Activated CD4-positive, alpha-beta T cell treated with anti-CD3 and anti-CD28 coated beads, Interleukin-2, amount 50 U/mL, for 4 hours (primary cell): ENCODE measurements at places on chromosomes 3 and 15.

DNA sequence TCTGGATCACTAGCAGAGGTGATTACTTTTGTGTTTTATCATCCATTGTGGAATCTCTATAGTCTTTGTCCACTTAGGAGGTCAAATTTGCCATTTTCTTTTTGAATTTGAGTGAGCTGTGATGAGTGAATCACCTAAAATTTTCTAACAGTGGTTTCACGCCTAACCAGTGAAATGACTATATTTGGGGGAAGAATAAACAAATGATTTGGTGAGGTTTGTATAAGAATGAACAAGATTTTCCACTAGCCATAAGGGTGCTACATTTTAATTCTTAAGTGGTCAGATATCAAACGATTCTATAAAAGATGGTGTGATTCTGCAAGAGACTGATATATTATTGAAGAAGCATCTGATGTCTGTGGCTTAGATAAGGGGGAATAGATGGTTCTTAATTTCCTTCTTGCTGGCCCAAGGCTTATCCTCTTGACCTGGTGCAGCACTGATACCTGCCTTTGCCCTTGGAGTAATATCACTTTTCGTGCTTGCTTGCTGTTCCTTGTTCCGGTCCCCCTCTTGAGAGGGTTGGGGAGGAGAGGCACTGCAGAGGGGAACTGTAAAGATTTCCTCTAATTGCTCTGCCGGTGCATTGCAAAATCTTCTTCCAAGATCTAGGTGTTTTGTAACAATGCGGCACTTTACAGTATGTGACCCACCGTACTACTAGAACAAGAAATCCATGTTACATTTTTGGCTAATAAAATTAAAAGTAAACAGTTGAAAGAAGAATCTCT lies 14.5 kb downstream of the C3orf20 start:
- no peak for DNase-seq

DNA sequence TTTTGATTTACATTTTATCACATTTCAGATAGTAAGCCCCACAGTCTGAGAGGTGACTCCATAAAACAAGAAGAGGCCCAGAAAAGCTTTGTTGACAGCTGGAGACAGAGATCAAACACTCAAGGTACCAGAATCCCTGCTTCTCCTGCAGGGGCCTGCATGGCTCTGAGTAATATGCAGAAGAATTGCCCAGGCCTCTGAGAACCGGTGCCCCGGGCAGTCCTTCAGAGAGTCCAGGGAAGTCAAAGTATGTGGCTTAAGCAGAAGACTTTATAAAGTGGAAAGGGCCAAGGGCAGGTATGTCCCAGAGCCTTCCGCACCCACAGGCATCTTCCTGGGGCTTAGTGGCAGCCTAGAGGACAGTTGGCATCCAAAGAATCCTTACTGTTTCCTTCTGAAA lies 12.8 kb downstream of the ATRIP start:
- no peak for DNase-seq

DNA sequence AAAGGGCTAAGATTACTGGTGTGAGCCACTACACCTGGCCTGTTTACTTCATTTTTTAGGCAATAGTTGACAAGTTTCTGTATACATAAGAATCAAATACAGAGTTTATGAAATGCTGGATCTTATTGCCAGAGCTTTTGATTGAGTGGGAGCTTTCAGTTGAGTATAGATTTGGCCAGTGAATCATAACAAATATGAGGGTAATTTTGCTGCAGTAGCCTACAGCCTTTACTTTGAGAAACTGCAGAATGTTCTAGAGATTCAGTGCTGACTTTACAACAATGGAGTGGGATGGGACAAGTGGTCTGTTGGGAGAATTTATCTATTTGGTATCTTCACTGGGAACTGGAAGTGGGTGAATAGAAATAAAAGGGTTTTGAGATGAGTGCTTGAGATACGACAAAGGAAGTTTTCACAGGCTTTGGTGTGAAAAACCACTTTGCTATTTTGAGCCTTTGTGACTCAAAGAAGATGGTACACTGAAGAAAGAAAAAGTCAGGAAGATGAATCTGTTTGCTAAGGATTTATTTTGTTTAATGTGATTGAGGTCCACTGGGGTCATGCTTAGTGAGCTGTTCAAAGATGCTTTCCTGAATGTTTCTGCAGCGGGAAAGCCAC lies 227.8 kb downstream of the UBE2E2 start:
- no peak for DNase-seq

- DNase-seq, result no peak
These were observed 12.6 kb upstream of the IGF2BP2 start for GRCh38 chr3:185837414-185837813.

- DNase-seq, result peak; percentile 47
These were observed 8.4 kb downstream of the SHF start for GRCh38 chr15:45179221-45179985.
